D721Med (cell line): ENCODE measurements at places on chromosomes 1 and 21.

DNA sequence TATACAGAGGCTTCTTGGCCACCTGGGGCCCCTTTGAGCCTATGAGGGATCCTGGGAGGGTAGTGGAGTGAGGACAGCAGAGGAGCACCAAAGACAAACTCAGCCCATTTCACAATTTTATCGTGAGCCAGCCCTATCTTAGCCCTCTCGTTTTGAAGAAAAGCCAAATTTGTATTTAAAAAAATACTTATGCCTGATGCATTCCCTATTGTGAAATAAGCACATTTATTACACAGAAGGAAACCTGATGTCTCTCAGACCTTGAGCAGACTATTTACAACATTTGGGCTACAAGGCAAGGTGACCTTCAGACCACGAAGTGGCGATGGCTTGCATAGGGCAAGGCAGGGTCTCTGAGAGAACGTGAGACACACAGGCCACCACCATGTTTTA lies 41.3 kb upstream of the H6PD start:
- DNase-seq: no peak

- no peak for DNase-seq
Measured at GRCh38 chr1:207848234-207848633, 62.7 kb downstream of the CD34 start.

GRCh38 chr1:159370855-159371254 lies 61.1 kb upstream of the OR10J4 start:
- no peak for DNase-seq

- no peak for DNase-seq
Measured at GRCh38 chr1:217943361-217943760, 312.2 kb downstream of the SPATA17 start.

GRCh38 chr1:84853741-84854721 lies 39.0 kb downstream of the LPAR3 start:
- DNase-seq: no peak

GRCh38 chr1:180462102-180462501 lies 40.3 kb downstream of the ACBD6 start:
- no peak for DNase-seq

- peak; percentile 55 for DNase-seq
Measured at GRCh38 chr1:175319112-175319911, 126.7 kb upstream of the KIAA0040 start.

GRCh38 chr1:59417406-59417805 lies 120.5 kb downstream of the FGGY start:
- DNase-seq: no peak

DNA sequence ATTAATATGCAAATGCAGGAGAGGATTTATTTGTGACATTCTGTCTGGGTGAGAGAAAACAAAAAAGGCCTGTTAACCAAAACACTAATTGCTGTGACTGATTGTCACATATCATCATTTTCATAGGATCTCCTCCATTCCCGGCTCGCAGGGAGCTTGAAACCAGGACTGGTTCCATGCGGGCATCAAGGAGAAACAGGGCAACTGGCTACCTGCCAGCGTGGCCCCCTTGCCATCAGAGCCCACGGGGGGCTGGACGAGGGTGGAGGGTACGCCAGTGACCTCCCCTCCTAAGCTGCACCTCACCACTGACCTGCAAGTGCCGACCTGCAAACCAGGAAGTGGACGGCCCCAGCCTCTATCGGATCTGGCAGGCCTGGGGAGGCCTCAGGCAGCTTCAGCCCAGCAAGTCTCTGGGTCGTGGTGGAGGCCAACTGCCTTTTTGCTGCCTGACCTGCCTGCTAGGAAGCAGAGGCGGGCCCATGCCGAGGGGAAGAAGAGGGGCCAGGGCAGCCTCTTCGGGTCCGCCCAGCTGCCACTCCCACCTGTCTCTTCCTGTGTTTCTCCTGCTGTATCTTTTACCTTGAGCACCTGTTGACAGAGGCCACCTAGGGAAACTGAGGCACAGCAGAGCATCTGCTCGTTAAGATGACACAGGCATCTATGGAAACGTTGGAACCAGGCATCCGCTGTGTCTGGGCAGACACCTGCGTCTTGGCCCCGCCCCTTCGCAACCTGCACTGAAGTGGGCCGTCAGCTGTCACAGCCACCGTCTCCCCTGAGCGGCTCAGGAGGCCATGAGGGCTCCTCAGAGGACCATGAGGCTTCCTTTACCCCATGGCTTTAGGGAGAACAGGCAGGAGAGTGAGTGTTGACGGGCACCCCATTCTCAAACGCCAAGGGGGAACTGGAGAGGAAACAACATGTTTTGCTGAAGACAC lies 74.8 kb downstream of the CASZ1 start:
- no peak for DNase-seq

GRCh38 chr1:42942444-42942843 lies 16.2 kb downstream of the SLC2A1 start:
- DNase-seq: no peak

DNA sequence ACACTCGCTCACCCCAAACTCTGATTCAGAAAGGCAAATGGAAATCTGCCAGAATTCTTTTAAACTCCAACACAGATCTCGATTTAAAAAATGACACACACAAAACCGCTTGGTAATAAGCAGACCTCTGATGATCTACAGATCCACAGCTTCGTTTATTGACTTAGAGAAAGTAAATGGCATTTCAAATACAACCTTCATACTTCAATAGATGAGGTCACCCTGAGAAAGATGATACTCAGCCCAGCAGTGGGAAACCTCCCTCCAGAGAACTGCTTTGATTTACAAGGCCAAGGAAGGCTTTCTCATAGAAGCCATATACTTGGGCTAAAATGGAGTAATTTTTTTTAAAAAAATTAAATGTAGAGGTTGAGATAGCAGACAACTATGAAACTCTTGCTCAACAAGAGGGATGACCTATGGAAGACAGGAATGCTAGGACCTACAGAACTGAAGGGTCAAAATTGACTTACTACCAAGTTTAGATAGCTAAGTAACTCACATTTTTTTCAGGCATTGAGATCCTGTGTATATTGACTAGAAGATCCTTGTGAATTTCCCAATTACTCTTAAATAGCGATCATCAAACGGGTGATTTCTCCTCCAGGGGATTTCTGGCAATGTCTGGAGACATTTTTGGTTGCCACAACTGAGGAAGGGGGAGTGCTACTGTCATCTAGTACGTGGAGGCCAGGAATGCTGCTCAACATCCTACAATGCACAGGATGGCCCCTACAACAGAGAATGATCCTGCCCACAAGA lies 143.9 kb downstream of the CLIC6 start:
- no peak for DNase-seq

DNA sequence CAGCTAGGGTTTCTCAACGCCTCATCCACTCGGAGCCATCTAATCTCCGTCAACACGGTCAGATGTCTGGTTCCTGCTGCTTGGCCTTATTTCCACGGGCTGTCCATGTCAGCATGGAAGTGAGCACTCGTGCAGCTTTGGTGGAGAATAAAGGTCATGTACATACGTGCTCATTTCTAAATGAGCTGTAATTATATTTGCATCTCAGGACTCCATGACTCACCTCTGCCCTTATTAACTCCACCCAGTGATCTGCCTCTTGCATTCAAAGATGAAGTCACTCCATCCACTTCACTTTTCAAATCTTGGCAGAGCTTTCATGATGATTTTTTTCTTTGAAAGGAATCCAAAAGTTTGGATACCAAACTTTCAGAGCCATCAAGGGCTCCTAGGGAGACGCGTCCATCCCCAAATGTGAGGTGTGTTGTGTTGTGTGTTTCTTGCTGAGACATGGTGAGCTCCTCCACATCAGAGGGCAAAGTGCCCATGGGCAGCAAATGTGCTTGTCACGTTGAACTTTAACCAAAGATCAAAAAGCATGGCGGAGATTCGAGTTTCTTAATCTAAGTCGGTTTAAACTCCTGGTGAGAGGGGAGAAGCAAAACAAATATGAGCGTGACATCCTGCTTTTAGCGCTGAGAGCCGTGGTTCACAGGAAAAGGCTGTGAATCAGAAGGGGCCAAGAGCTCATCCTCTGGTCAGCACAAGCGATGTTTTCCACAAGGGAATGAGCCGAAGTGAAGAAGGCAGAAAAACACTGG lies 68.6 kb upstream of the ERRFI1 start:
- DNase-seq: no peak

DNA sequence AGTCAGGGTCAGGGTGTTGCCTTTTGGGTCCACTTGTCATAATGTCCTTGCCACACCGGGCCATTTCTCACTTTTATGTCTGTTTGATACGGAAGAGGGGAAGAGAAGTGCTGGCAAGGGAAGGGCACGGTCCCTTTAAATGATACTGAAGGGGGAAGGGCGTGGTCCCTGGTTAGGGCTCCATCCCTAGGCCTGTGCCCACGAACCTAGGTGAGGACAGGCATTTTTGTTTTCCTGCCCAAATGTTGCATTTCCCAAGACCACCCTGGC lies 25.2 kb downstream of the B3GALT5 start:
- no peak for DNase-seq

- no peak for DNase-seq
Measured at GRCh38 chr1:46940307-46940706, 969 bp downstream of the CYP4A11 start.

DNA sequence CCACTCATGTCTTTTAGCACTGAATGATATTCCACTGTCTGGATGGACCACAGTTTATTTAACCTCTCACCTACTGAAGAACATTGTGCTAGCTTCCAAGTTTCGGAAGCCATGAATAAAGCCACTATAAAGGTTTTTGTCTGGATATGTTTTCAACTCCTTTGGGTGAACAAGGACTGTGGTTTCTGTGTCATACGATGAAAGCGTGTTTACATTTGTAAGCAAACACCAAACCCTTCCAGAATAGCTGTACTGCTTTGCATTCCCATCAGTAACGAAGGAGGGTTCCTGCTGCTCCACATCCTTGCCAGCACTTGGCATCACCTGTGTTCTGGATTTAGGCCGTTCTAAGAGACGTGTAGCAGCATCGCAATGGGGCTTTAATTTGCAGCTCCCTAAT lies 10.7 kb upstream of the ARHGEF16 start:
- DNase-seq: no peak

DNA sequence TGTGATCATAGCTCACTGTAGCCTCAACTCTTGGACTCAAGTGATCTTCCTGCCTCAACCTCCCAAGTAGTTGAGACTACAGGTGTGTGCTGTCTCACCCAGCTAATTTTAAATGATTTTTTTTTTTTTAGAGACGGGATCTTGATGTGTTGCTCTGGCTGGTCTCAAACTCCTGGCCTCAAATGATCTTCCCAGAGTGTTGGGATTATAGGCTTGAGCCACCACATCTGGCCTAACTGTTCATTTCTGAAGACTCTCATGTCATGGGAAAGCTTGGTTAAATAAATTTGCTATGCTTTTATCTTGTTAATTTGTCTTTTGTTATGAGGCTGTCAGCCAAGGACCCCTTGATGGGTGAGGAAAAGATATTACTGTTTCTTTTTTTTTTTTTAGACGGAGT lies 134.0 kb downstream of the MIS18A start:
- DNase-seq: no peak

- no peak for DNase-seq
Measured at GRCh38 chr1:159854693-159855192, 7.7 kb downstream of the VSIG8 start.

DNA sequence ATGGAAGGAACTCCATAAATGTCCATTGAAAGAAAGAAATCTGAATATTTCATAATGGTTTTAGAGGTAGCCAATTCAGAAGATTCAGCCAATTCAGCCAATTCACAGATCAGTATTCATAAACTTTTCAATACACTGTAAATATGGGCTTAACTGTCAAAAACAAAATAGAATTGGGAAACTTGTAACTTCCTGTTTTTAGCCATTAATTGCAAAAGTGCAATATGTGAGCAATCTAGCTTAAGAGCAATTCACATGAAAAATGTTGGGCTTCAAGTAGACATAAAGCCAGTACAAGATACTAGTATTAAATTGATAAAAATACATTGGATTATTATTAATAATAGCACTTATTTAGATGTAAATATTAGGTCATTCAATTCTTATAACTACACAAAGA lies 27.5 kb upstream of the PLPPR4 start:
- no peak for DNase-seq

GRCh38 chr1:202934755-202935154 lies 7.7 kb upstream of the KLHL12 start:
- DNase-seq: no peak

DNA sequence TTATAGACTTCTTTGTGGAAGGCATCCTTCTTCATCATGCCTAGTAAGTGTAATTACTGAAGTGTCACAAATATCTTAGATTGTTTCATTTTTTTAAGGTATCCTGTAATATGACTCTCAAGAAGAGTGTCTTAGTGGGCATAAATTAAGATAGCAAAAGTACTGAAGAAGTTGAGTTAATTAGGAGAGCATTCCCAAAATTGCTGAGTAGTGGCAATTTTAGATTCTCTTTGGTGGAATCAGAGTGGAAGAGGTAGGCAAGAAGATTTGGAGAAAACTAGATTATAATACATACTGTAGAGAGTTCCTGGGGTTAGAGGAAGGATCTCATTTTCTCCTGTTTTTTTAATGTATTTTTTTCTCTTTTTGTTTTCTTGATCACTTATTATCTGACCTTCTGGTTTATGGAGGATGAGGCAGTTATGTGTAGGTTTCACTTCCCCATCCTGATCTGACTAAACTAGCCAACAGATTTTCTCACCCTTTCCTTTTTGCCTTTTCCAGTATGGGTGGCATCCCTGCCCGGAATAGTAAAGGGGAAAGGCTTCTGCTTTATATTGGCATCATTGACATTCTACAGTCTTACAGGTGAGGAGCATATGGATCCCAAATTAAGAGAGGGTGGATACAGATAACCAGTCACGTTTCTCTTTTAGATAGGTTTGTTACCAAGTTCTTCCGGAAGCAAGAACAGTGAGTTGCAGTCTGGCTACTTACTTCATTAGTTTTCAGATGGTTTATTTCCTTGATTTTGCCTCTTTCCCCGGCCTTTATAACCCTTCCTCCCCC lies 16.7 kb upstream of the PSMD4 start:
- DNase-seq: no peak

DNA sequence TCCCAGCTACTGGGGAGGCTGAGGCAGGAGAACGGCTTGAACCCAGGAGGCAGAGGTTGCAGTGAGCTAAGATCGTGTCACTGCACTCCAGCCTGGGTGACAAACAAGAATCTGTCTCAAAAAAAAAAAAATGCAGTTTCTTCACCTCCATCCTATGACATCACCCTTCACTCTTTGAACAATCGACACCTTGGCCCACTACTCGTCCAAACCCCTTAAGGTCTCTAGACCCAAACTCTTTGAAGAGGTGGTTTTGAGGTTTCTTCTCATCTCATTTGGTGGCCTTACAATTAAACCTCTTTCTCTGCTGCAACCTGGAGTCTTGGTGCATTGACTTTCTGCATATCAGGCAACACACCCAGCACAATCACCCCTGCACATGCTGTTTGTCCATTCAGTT lies 86.1 kb downstream of the SLC16A1 start:
- no peak for DNase-seq

- no peak for DNase-seq
Measured at GRCh38 chr1:39845569-39846566, 37.4 kb downstream of the TRIT1 start.
